ENCODE measurements at places on chromosomes 3 and 15.

- DNase-seq, result no peak
Measured at GRCh38 chr3:146801492-146801891, 196.3 kb upstream of the PLSCR5 start.

DNA sequence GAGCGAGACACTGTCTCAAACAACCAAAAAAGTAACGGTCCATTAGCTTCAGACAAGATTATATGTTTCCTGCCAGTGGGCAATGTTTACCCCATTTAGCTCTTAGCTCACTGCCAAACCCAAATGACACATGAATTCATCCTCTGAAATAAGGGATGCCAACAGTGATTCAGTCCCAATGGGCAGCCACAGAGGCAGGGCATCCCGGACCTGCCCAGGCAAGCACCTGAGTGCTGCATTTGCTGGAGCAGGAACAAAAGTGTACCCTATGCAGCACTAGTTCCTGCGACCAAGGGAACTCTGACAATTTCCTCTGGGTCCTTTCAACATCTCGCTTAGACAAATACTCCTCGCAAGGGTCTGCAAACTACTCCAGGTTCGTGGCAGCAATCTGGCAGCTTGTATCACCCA lies 8.0 kb downstream of the IP6K2 start:
- DNase-seq, result no peak

DNA sequence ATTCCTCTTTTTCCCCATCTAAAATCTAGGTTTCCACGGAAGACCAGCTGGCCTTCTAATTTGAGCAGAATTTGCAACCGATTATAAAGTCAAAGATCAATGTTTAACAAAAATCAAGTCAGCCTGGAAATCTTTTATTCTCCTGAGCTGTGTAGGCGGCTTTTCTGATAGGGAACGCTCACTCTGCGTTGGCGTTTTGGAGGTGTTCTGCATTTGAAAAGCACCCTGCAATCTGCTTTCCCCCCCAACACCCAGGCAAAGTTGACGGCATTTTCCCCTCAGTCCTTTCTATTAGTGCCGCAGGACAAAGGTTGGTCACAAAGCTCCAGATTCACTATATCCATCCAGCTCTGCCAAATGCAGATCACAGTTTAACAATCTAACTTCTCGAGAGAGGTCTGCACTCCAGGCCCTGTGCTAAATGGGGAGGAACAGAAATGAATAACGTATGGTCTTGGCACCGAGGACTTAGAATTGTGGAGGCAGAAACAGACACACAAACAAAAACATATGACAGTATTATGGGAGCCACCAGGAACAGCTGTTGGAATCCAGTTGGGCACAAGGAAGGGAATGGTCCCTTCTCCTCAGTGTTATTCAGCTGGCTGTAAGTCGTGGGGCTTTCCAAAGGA lies 50.4 kb upstream of the LARS2 start:
- DNase-seq, result no peak

DNA sequence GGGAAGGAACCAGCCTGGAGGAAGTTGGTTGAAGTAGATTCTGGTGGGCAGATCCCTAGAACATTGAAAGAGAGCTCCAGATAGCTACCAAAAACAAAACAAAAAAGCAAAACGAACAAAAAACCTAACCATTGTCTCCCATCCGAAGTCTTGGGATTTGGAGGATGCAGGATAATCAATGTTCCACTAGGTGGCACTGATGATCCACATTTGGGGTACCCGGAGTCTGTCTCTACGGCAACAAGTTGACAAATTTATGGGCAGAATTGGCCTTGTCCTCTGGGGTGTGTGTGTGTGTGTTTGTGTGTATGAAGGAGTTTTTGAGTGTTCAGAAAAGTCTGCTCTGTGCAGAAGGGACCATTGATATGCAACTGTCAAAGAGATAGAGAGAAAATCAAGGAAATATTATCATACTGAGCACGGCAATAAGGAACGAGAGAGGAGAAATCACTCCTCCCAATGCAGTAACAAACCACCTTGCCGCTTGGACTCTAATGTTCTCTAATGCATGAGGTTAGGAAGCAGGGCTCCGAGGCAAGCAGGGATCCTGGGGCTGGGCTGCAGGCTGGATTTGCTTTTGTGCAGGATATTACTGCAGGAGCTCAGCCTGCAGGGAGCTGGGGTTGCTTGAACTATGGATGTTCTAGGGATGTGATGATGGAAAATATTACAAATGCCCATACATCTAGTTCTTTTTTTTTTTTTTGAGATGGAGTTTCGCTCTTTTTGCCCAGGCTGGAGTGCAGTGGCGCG lies 59.8 kb upstream of the KLHL25 start:
- DNase-seq, result peak; percentile 65

- peak; percentile 58 for DNase-seq
Measured at GRCh38 chr3:40299721-40300335, 9.7 kb upstream of the EIF1B start.

DNA sequence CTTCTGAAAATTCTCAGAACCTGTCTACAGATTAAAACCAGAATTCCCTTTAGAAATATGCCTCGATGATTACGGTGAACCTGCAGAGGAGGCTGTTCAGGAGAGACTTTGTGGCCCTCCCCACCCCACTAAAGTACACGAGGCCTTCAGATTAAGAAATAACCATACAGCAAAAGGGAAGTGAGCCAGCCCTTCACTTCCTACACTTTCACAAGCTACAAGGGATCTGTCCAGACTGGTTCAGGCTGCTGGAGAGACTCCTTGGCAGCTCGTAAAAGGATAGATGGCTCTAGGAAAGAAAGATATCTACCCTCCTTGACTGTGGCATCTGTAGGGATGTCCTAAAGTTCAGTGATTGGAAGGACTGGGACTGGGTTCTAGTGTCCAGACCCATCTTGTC lies 102.6 kb downstream of the ALDH1A2 start:
- DNase-seq, result no peak

DNA sequence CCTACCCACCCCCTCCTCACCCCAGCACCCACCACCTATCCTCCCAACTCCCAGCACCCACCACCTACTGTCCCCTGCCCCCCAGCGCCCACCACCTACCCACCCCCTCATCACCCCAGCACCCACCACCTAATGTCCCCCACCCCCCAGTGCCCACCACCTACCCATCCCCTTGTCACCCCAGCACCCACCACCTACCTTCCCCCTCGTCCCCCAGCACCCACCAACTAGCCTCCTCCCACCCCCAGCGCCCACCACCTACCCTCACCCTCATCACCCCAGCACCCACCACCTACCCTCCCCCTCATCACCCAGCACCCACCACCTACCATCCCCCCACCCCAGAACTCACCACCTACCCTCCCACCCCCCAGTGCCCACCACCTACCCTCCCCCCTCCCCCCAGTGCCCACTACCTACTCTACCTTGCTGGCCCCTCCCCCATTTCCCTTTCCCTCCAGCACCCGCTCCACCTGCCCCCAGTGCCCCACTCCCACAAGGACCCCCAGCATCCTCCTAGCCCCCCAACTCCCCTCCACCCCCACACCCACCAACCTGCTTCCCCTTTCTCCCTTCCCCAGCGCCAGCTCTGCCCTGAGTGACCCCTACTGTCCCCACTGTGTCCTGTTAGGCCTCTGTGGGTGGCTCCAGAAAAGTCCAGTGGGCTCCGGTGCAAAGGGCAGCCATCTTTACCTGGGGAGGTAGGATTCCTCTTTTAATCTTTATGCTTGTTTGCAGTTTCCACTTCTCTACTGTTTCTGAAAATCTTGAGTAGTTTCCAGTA lies 1.2 kb downstream of the UROC1 start:
- DNase-seq, result no peak

All from endothelial cell of umbilical vein (primary cell).